ENCODE measurements at places on chromosomes 13 and 19.

DNA sequence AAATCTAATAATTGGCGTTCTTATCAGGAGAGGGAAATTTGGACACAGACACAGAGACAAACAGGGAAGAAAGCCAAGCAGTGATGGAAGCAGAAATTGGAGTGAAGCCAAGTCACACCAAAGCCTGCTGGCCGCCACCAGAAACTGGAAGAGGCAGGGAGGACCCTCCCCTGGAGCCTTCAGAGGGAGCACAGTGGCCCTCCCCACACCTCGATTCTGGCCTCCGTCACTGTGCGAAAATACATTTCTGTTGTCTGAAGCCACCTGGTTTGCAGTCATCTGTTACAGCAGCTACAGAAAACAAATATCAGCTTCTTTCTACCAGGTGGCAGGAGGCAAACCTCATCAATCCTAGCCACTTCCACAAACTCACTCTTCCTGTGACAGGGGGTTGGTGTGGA lies 8.3 kb upstream of the TLE6 start:
- DNase-seq = peak; percentile 92

DNA sequence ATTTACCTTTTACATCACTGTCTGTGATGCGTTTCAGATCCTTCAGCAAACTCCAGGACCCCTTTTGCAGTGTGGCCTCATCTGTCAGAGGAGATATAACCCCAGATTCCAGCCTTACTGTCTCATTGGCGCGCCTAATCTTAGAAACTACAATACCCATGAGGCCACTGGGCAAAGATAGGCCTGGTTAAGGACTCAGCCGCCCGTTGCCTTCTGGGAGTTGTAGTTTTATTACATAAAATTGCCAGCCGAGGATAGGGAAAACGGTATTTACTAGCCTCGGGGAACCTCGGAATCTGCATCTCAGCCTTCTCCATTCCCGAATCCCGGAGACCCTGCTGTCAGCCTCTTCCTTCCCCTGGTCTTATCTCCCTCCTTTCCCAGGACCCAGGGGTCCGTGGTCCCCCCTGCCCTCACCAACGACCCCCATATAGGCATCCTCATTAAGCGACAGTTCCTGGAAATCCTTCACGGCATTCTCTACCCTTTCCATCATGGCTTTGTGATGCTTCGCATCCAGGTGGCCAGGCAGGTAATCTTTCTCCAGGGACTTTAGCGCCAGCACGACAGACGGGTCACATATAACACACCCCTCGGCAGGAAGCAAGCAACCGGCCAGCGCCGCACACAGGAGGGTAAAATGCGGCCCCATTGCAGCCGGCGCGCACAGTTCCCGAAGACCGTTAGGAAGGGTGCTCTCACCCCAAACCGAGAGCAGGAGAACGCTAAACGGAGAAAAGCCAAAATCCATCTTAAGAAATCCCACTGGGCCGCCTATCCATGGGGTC lies 1.3 kb downstream of the IZUMO1 start:
- DNase-seq = peak; percentile 36

DNA sequence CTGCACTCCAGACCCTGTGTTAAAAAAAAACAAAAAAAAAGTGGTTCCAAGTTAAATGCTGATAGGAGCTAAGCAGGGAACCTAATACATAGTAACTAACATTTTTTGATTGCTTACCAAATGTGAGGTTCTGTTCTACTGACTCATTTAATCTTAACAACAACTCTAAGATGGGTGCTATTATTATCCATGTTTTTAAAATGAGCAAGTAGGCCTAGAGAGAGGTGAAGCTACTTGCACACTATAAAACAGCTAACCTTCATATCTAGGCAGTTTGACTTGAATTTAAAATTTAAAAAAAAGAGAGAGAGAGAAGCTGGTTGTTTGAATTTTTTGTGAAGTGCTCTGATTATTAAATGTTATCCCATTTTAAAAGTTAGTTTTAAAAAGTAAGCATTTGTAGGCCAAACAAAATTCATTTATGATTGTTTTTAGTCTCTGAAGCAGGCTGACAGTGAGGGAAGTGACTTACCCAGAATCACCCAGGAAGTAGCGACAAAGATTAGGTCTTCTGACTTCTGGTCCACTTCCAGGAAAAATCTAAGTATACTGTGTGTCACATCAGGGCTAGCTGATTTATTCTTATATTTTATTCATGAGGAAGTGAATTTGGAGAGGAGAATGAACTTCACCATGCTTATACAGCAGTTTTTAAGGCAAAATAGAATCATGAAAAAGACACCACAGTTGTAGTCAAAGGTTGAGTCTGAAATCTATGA lies 2.4 kb downstream of the SIGLECL1 start:
- no peak for DNase-seq

- DNase-seq = no peak
Observed at GRCh38 chr19:42794765-42795164, 29.3 kb upstream of the PSG8 start.

GRCh38 chr13:109476001-109476400 lies 310.4 kb downstream of the IRS2 start:
- no peak for DNase-seq

DNA sequence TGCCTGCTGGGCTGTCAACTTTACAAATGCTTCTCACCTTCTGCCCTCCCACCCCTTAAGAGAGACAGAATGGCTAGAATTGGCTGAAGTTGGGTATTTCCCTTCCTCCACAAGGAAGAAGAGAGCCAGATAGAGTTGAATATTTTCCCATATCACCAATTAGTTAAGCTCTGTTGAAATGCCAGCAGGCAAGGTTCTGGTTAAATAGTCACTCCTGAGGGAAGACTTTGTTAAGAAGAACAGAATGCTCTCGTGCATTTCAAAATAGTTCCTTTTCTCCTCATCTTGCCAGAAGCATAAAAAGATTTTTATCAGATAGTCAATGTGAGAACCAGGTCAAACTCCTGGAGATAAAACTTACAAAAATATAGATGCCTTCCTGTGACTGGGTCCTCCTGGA lies 2857.0 kb upstream of the PCDH20 start:
- no peak for DNase-seq
